HS-5 (cell line): ENCODE measurements at places on chromosomes 1 and 21.

DNA sequence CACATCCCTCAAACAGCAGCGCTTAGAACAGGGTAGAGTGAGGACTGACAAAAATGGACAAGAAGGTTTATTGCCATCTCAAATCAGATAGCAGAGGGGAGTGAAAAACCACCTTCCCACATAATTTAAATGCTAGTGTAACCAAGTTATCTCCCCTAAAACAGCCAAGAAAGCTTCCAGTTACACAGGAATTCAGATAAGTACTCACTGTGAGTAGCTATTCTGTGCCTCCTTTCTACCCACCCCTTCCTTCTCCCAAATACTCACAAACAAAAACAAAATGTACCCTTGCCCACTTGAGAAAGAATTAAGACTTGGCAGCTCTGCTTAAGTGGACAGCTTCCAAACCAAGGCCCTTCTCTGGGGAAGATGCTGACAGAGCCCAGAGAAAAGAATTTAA is 9.1 kb downstream of the OTUD7B start:
- DNase-seq, result no peak

DNA sequence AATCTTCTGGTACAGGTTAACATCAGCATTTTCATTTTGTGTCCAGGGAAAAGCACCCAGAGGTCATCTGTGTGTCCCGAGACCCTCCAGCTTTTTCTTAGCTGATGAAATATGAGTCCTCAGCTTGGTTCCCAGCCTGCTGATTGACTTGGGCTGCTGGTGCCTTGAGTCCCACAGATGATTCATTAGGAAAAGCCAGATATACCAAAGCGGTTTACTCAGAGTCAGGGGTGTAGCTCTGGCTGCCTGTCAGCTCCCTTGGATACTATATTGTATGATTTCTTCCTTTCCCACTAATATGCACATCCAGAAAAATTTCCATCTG is 43.7 kb upstream of the MAB21L3 start:
- DNase-seq, result peak; percentile 76

DNA sequence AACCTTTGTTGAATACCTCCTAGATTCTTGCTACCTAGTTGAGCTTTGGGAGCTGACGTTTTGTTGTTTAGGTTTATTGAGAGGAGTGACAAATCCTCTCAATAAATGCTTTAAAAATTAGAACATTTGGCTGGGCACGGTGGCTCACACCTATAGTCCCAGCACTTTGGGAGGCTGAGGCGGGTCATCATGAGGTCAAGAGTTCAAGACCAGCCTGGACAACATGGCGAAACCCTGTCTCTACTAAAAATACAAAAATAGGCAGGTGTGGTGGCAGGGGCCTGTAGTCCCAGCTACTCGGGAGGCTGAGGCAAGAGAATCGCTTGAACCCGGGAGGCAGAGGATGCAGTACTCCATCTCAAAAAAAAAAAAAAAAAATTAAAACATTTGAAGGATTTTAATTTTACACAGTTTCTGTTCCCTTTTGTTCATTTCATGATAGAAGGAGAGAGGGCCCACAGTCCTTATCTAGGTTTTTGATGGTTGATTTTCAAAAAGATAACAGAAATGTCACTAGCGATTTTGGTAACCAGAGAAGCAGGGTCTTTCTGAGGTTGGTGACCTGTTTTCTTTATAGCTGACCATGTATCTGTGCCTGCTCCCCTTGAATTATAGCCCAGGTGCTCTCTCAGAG is 44.2 kb upstream of the PIGV start:
- DNase-seq, result no peak

DNA sequence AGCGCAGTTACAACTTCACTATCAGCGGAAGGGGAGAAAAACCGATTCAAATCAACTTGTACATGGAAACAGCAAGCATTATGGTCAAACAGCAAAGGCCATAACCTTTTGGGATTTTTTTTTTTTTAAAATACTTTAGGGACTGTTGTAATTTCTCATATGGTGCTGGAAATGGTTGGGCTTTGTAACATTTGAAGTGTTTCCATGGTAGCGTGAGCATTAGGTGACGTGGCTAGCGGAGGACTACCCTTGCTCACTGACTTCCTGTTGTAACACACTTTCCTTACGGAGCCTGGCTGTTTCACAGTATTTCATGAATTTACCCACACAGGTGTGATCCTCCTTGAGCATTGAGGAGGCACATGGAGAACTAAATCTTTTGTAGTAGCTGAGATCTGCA is 269.5 kb downstream of the TM2D1 start:
- DNase-seq, result no peak

DNA sequence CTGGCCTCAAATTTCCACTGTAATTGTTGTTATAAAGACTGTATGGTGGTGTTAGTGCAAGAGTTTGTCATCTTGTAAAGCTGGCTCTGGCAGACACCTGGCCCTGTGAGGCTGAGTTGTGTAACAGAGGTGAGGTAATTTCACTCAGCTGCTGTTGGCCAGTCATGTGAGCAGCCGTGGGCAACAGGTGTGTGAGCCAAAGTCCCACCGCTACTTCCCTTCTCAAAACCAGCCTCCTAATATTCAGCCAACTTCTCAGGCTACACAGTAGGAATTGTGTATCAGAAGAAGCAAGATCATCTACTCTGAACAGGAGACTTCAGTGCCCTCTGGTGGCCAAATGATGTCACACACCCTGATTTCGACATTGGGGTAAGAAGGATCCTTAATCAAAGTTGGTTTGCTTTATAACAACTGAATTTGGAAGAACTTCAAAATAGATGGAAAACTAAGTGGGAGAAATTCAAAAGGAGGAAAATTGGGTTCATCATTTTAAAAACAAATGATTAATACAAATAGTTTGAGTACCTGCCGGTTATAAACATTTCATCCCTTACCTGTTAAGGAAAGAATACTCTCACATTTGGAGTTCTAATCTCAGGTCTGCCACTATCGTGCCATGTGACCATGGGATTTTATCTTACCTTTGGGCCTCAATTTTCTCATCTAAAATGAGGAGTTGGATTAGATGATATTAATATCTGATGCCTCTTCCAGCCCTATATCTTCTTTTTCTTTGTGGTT is 2.6 kb upstream of the CREG1 start:
- DNase-seq, result peak; percentile 44

DNA sequence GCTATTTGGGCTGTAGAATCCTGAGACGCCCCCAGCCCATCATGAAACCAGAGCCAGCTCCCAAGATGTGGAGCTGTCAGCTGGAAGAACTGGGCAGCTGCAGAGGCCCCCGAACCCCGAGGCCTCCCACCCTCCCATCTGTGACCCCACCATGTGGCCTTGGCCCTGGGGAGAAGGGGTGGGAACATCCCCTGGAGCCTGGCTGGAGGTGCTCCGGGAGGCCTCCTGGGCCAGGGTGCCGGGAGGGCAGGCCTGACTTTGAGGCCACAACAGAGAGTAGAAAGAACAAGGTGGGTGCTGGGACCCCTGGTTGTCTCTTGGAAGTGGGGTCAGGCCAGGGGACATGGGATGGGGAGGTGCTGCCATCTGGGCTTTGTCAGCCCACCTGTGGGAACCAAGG is 6.0 kb upstream of the SMYD3 start:
- no peak for DNase-seq

GRCh38 chr1:110690709-110691365 is 16.1 kb upstream of the KCNA3 start:
- DNase-seq, result no peak

DNA sequence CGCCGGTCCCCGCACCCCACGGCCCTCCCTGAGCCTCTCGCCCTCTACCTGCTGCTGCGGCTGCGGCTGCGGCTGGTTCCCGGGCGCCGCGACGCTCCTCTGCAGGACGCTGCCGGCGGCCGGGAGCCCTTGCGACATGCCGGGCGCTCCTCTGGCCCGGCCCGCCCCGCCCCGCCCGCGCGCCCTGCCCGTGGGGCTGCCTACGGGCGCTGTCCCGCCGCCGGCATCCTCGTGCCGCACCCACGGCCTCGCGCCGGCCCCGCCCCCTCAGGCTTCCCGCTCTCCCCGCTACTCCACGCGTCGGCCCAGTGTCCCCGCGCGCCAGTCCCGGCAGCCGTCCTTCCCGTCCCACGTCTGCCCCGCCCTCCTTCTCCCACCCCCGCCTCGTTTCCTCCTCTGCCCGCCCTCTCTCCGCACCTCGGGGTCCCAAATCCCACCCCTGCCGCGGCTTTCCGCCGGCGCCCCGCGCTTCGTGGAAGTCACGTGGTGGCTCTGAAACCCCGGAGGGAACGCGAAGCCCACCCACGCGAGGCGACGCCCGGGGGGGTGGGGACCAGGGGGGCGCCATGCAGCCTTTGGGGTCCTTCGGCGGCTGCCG is at the start of gene BATF3:
Gene BATF3, minus strand, starts transcription at position 216 of the 598 bp plus-strand sequence. Its CDS starts 78 bp downstream, at position 138.
- DNase-seq, result no peak

- no peak for DNase-seq
These were observed 87.6 kb downstream of the GFI1 start for GRCh38 chr1:92399076-92399475.

- DNase-seq, result peak; percentile 68
These were observed 107.1 kb downstream of the EIF4G3 start for GRCh38 chr1:21069549-21069948.

- no peak for DNase-seq
These were observed 1.1 kb downstream of the PLXNA2 start for GRCh38 chr1:208242941-208243526.

GRCh38 chr1:209627027-209627731 is 25.0 kb downstream of the LAMB3 start:
- DNase-seq, result no peak

GRCh38 chr1:193606035-193606434 is 419.6 kb upstream of the B3GALT2 start:
- no peak for DNase-seq

- DNase-seq, result no peak
These were observed 142.6 kb upstream of the CXADR start for GRCh38 chr21:17370263-17370662.

DNA sequence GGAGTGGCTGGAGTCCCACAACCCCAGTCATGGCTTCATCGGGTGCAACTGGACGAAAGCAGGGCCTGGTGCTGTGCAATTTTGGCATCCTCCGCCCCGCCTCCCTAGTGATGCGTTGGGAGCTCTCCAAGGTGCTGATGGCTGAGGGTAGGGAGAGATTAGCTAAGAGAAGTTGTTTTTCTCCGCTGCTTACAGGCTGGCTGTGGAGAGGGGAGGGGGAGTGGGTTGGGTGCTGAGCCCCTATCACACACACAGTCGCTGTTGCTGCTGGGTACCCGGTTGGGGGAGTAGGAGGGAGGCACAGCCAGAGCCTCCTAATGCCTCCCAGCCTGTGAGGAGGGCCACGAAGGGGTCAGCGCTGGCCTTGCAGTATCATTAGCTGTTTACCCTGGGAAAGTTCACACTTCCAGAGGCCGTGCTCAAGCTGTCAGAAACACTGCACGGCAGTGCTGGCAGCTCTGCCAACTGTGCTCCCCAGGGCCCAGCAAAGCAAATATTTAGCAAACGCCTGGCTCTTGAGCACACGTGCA is 110.0 kb downstream of the GRIK3 start:
- DNase-seq, result no peak

DNA sequence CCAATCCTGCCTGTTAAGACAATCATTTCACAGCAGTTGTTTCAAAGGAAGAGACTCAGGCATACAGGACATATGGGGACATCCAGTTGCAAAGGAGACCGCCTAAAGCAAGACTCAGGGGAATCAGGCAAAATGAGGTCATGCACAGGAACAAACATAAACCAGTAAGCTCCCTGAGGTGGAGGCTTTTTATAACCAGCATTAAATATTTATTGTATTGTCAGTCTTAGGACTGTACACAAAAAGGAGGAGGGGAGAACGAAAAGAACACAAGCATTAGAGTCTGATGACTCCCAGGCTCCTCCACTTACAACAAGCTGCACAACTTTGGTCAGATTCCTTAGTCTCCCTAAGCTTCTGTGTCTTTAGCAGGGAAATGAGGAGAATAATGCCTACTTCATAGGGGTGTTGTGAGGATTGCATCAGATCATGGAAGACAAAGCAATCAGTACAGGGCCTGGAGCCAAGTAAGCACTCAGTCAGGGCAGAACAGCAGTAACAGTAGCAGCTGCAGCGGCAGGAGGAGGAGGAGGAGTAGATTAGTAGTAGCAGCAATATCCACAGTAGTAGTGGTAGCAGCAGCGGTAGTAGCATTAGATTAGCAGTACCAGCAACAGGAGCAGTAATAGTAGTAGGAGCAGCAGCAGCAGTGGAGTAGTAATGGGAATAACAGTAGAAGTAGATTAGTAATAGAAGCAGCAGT is 54.2 kb upstream of the SPATA6 start:
- DNase-seq, result no peak

DNA sequence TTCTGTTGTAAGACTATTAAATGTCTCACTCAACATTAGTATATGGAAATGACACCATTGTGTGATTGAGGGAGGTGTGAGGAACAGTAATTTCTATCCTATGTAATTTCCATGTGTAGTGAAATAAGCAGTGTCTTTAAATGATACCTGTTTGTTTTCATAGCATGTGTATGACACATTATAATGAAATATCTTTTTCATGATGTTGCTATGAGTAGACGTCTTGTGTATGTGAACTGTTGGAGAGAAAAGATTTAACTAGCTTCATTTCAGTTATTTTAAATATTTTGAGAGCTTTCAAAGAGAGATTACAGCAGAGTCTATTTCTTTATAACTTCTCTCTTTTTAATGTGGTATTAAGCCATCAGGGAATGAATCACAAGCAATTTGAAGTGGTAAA is 71.5 kb upstream of the QSOX1 start:
- no peak for DNase-seq

- DNase-seq, result peak; percentile 83
These were observed 12.8 kb upstream of the CASQ2 start for GRCh38 chr1:115781343-115781742.

DNA sequence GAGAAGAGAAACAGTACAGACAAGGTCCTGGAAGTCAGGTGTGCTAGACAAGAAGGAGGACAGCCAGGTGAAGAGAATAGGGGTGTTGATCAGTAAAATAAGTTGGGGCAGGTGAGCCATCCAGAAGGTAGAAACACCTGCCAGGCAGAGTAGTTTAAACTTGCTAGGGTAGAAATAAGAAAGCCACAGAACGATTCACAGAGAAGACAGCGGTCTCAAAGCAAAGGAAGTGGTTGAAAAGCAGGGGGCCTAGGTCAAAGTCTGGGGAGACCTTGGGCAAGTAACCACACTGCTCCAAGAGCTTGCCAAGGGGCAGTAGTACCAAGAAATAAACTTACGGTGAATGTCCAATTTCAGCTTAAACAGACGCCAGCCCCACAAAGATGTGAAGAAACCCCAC is 116.6 kb upstream of the PROX1 start:
- no peak for DNase-seq

DNA sequence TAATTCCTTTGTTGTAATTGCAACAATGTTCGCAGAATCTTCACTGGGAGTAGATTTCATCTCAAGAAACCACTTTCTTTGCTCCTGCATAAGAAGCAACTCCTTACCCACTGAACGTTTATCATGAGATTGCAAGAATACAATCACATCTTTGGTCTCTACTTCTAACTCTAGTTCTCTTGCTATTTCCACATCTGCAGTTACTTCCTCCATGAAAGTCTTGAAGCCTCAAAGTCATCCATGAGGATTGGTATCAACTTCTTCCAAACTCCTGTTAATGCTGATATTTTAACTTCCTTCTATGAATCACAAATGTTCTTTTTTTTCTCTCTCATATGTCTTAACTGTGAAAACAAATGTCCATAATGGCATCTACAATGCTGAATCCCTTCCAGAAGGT is 118.6 kb upstream of the RAB4A start:
- no peak for DNase-seq

- no peak for DNase-seq
These were observed 578 bp downstream of the USP21 start for GRCh38 chr1:161159913-161160243.
